ENCODE measurements at places on chromosomes 16 and 17. TPM values are rescaled to one million over a fixed set of nuclear protein-coding genes. Genes with fewer than 3 reads are reported as not detected.

The MAPT gene
- total RNA-seq = 12.2 TPM

The C17orf78 gene
- not detected for total RNA-seq

The TLCD3A gene
- total RNA-seq = 12.7 TPM

The CDT1 gene
- total RNA-seq = 20.7 TPM

The WFIKKN1 gene
- 0.31 TPM for total RNA-seq

The CSH1 gene
- total RNA-seq = not detected

The WDR59 gene
- 25.1 TPM for total RNA-seq

The LGALS9B gene
- 17.9 TPM for total RNA-seq

The KCNJ18 gene
- total RNA-seq = not detected

The CA5A gene
- total RNA-seq = not detected

The KRTAP1-1 gene
- not detected for total RNA-seq

The TMEM235 gene
- 0.26 TPM for total RNA-seq

The RNF112 gene
- 0.45 TPM for total RNA-seq

The PLCG2 gene
- 15.8 TPM for total RNA-seq

The CLEC3A gene
- total RNA-seq = not detected

The TBKBP1 gene
- total RNA-seq = 12.7 TPM

The TLCD3B gene
- not detected for total RNA-seq

The RHBDL1 gene
- total RNA-seq = 0.38 TPM

The AMDHD2 gene
- total RNA-seq = 11.6 TPM

The SEPHS2 gene
- total RNA-seq = 17.7 TPM

The IRX3 gene
- 27.3 TPM for total RNA-seq

The OSGIN1 gene
- total RNA-seq = 8.6 TPM
